ENCODE measurements at places on chromosomes 7 and 10.

DNA sequence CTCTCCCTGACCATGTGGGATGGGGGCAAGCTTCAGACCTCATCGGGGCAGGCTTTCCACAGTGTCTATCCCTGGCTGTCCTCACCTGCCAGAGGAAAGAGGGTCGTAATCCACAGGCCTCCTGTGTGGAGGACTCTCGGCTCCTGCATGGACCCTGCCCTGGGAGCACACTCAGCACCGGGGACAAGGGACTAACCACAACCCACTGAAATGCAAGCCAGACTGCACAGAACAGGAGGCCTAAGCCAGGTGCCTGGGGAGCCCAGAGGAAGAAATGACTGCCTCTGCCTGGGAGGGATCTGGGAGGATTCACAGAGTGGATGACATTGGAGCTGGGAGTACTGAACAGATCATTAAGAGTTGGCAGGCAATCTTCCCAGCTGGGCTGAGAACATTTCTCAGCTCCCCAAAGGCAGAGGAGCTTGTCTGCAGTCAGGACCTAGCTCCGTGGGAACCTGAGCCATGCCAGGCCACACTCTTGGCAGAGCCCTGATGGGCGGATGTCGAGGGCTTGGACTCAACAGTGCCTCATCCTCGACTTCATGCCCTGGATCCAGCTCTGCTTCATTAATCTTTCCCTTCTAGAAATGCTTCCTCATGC lies 213.4 kb downstream of the USP6NL start:
- no peak for DNase-seq

DNA sequence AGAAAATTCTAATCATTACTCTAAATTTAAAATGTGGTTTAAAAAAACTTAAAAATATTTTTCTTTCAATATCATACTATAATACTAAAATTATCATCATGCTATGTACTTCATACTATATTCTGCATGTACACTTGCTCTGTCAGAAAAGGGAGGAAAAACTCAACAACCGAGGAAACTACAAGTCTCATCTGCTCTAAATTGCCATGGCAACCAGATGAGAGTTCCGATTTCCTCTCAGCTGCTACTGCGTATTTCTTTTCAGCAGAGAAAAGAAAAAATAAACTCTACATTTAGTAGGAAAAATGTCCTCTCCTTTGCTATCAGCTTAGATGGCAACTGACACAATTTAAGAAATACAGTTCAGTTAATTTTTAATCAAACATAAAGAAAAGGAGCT lies 178.9 kb downstream of the SRPK2 start:
- DNase-seq: no peak

- no peak for DNase-seq
Measured at GRCh38 chr10:131906269-131906639, 5.4 kb downstream of the PPP2R2D start.

GRCh38 chr7:47085491-47086275 lies 496.2 kb downstream of the TNS3 start:
- no peak for DNase-seq

- no peak for DNase-seq
Measured at GRCh38 chr10:8037941-8038894, 16.3 kb upstream of the GATA3 start.

Measured in epithelial cell of prostate (primary cell).